ENCODE measurements at places on chromosomes 7 and 10.

DNA sequence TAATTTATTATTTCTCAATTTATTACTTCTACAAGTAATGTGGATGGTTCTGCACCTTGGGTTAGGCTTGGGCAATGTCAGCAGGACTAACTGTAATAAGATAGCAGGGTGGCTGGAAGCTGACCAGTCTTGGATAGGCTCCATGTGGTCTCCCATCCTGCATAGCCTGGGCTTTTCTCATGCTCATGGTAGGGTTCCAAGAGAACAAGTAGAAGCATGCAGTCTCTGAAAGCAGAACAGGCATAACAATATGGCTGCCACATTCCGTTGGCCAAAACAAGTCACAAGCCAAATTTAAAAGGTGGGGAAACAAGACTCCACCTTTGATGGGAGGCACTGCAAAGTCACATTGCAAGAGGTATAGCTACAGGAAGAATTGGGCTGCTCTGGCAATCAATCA, 98.6 kb upstream of the MDFIC start:
- no peak for DNase-seq
- no peak overlapping the region for H3K4me3 ChIP-seq
- no peaks in the 10 kb centered on the region for H3K27me3 ChIP-seq
- H3K27ac ChIP-seq = no peak overlapping the region
- H3K36me3 ChIP-seq = no peaks in the 10 kb centered on the region

DNA sequence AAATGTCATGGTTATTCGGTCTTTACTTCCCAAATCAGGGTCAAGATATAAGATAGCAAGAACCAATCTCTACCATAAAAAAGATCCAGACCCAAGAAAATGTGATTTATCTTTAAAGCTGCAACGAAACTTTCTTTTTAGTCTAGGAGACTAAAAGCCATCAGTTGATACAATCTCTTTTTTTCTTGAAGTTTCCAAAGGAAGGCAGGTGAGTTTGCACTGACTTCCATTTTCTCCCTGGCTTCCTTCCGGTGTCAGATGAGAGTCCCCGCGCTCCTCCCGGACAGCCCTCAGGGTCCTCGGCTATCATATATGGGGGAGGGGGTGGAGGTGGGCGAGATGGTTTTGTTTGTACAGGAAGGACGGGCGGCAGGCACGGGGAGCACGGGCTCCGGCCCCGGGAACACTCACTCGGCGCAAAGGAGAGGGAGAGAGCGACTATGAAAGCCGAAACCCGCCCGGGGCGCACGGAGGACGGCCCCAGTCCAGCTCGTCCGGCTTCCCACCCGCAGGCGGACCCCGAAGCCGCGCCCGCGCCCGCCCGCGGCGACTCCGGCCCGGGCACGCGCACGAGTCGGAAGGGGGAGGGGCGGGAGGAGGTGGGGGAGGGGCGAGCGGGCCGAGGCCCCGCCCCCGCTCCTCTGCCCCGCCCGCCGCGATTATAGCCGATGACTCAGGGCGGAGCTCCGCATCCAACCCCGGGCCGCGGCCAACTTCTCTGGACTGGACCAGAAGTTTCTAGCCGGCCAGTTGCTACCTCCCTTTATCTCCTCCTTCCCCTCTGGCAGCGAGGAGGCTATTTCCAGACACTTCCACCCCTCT, at the start of gene BAG3:
BAG3 (plus strand) TSS at position 689 of the 822 bp plus-strand sequence. CDS start 296 bp downstream, outside the sequence.
- H3K36me3 ChIP-seq = no peaks in the 10 kb centered on the region
- peak within 1 kb of the TSS; percentile 80 for H3K27ac ChIP-seq
- peak; percentile 42 for DNase-seq
- peaks cover 8% of the 10 kb centered on the region for H3K4me1 ChIP-seq
- peaks cover 11% of the 10 kb centered on the region for H3K27me3 ChIP-seq
- H3K4me3 ChIP-seq = peak within 1 kb of the TSS; percentile 88

DNA sequence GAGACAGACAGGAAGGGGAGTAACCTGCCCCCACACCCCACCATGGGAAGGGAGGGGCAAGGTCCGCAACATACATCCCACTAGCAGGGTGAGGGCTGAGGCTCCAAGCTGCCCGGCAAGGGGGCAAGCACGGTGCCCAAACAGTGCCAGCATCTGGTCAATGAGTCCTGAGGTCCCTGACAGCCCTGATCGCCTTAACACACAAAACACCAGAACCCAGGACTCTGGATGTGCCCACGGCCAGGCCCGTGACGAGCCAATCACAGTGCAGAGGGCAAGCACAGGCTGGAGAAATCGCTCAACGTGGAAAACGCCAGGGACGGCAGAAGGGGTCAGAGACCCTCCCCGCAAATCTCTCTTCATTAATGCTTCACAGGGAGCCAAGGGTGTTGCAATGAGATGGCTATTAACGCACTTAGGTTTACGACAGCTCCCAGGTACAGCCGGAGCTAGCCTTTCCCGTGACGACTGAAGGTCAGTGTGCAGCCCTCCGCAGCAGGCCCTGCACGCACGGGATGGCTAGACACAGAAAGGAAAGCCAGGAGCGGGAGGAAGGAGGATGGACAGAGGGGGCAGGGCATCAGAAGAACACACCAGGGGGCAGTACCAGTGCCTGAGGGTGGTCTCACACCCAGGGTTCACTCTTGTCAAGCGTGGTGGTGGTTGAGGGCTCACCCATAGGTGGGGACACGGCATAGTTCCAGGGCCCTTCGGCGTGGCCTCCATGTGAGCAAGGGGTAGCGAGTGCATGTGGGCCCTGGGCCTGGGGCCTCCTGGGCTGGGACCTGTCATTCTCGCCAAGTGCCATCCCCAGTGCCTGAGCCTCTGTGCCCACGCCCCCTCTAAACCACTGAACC, 220.5 kb downstream of the MAD1L1 start:
- no peak overlapping the region for H3K27ac ChIP-seq
- H3K4me3 ChIP-seq = no peak overlapping the region
- no peak for DNase-seq
- H3K27me3 ChIP-seq = no peaks in the 10 kb centered on the region
- H3K4me1 ChIP-seq = peaks cover 13% of the 10 kb centered on the region

DNA sequence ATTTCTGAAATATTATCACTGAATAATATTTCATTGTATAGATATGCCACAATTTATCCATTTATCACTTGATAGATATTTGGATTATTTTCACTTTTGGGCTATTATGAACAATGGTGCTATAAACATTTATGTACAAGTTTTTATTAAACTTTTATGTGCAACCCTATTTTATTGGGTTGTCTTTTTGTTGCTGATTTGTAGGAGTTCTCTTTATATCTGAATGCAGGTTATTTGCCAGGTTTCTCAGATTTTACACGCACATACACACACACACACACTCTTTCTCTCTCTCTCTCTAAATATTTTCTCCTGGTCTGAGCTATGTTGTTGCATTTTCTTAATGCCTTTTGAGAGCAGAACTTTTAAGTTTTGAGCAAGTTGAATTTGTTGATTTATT, 36.2 kb downstream of the ADK start:
- H3K27me3 ChIP-seq = no peaks in the 10 kb centered on the region
- no peak overlapping the region for H3K4me3 ChIP-seq
- H3K4me1 ChIP-seq = peaks cover 7% of the 10 kb centered on the region
- no peak for DNase-seq
- H3K27ac ChIP-seq = no peak overlapping the region
- no peaks in the 10 kb centered on the region for H3K36me3 ChIP-seq

- H3K27ac ChIP-seq = no peak overlapping the region
- no peak overlapping the region for H3K4me3 ChIP-seq
- DNase-seq = no peak
- H3K27me3 ChIP-seq = no peaks in the 10 kb centered on the region
- peaks cover 15% of the 10 kb centered on the region for H3K36me3 ChIP-seq
Measured at GRCh38 chr10:72096115-72097000, 8.0 kb upstream of the SPOCK2 start.

DNA sequence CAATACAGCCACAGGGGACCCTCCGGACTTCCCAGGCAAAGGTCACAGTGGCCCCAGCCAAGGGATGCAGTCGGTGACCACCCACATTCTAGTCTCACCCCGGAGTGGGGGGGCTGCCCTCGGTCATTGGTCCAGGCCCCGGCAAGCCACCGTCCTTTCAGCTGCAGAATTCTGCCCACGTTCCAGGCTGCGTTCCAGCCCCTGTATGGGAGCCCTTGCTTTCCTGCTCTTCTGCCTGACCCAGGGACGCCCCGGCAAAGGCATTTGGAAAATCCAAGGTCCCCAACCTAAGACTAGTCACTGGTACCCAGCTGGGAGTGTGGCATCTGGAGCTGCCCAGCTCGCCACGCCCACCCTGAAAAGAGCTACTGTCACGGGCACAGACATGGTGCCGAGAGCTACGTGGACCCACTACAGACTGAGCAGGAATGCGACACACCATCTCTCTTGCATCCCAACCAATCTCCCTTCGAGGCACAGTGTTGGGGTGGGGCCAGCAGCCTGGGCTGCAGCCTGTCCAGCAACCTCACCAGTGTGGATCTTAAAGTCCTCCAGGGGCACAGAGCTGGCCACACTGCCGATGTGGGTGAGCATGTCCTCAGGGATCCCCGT, 18.6 kb downstream of the OGDHL start:
- no peaks in the 10 kb centered on the region for H3K27me3 ChIP-seq
- no peak overlapping the region for H3K27ac ChIP-seq
- no peak overlapping the region for H3K4me3 ChIP-seq
- no peaks in the 10 kb centered on the region for H3K4me1 ChIP-seq

DNA sequence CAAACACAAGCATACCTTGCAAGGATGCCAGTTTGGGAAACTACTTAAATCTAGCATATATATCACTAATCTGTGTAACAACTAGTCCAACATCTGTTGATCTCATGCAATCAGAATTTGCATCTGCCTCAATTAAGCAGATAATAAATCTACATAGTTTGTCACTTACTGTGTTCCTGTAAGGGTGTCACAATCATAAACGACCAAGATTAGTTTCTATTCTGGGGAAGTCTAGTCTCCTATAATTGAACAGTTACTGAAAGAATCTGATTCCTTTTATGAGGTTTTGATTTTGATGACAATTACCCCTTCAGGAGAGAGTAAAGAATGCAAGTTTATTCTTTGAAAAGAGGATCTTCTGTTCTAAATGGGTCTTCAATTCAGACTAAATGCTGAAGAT, 85.5 kb upstream of the LRRN3 start:
- no peak overlapping the region for H3K27ac ChIP-seq
- H3K4me1 ChIP-seq = peaks cover 3% of the 10 kb centered on the region

- no peak for DNase-seq
- H3K4me1 ChIP-seq = no peaks in the 10 kb centered on the region
- H3K27me3 ChIP-seq = no peaks in the 10 kb centered on the region
- no peak overlapping the region for H3K4me3 ChIP-seq
- no peak overlapping the region for H3K27ac ChIP-seq
Measured at GRCh38 chr7:6496842-6497636, 49.3 kb upstream of the DAGLB start.

DNA sequence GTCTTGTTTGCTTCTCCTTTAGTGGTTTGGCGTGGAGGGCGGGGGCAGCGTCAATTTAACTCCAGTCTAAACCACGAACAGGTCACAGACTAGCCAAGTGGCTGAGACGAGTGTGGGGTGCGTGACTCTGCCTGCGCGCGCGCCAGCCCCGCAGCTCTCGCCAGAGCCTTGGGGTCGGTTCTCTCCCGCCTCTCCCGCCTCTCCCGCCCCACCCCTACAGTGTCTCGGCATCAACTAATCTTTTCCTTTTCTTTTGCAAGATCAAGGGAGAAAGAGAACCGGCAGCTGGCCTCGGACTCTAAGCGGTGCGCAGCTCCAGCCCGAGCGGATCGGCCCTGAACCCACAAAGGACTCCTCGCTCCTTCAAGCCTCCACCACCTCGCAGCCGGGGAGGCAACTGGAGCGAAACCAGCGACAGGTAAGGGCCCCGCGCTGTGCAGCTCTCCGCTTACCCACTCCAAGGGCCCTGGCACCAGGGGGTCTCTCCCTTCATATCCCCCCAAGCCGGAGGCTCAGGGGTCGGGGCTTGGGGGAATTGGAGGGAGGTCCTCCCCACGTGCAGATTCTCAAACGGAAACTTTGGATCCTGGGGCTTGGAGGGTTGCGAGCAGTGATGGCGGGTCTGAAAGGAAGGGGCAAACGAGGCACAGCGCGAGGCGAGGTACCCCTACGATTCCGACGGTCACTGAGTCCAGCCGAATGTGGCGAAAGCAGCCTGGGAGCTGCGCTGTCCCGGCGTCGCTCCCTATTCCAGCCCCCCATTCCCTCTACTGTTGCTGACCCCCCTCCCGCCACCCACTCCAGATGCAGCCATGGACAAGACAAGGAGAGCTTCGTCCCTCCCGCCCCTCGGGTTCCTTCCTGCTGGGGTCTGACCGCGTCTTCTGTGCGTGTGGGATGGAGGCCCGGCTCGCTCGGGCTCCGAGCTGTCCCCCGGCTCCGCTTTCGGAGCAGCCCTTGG, 829 bp downstream of the CHRM2 start:
- no peak for DNase-seq
- H3K4me1 ChIP-seq = no peaks in the 10 kb centered on the region
- H3K27ac ChIP-seq = no peak overlapping the region
- H3K27me3 ChIP-seq = peaks cover 30% of the 10 kb centered on the region

- no peaks in the 10 kb centered on the region for H3K27me3 ChIP-seq
- H3K27ac ChIP-seq = no peak overlapping the region
- no peak overlapping the region for H3K4me3 ChIP-seq
- no peaks in the 10 kb centered on the region for H3K4me1 ChIP-seq
- H3K36me3 ChIP-seq = no peaks in the 10 kb centered on the region
Measured at GRCh38 chr10:65618126-65618525, 1307.7 kb upstream of the LRRTM3 start.

DNA sequence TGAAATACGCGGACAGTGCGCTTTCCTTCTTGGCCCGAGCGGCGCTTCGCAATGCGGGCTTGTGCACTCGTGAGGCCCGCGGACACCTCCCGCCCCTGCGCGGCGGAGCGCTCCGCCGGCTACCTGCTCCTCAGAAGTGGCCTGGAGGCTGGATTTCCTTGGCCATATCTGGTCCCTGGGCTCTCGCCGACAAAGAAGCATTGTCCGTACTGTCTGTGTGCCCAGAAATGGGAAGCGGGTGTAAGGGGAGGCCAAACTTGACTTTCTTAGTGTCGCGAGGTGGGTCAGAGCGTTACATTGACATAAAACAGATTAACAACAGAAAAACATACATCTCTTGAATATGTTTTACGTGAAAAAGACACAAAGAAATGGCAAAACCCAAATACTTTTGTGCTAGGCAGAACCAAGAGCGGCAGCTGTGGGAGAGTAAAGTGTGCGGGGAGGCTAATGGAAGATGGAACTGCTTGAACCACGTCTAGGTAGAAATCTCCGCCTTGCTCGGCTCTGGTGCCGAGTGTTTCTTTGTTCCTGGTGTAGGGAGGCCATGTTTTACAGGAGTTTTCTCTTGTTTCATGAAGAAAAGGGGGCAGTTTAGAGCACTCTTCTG, 1.4 kb downstream of the LANCL2 start:
- no peaks in the 10 kb centered on the region for H3K36me3 ChIP-seq
- peak overlapping the region; percentile 88 for H3K4me3 ChIP-seq
- H3K4me1 ChIP-seq = peaks cover 16% of the 10 kb centered on the region
- H3K27ac ChIP-seq = peak overlapping the region; percentile 98

DNA sequence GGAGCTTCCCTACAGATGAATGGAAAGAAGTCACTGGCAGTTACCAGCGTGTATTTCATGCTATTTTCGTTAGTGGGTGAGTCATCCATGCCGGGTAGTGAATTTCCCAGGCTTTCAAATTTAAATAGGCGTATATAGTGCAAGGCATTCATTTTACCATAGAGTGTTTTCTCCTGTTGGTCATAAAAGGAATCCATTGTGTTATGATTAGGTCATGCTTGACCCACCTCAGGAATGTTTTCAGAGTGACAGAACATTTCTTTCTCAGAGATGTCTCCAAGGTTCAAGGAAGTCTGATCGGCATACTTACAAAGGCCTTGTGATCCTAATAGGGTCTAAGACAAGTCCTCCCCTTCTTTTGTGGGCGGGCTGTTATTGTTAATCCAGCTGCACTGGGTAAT, 110.7 kb downstream of the AKR1D1 start:
- DNase-seq = no peak
- no peaks in the 10 kb centered on the region for H3K4me1 ChIP-seq
- H3K27ac ChIP-seq = no peak overlapping the region
- H3K4me3 ChIP-seq = no peak overlapping the region

All from thymus (tissue), 14 donors.